ENCODE measurements at places on chromosomes 12 and 14.

GRCh38 chr12:32159925-32160324 lies 53.3 kb downstream of the BICD1 start:
- no peak for DNase-seq

DNA sequence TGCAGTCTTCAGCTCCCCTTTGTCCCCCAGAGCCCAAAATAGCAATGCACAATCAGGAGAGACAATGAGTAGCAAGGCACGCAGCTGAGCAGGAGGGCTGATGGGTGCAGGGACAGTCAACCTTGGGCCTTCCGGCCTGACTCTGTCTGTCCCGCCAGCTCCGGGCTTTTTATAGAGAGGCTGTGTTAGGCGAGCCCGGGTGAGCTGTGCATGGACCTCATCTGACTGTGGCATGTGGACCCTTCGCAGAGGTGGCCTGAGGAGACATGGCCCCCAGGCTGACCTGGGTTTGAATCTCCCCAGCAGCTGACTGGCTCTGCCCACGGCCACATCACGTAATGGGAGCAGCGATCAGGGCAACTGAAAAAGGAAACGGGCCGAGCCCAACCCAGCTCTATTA lies 177.9 kb downstream of the TSPAN9 start:
- DNase-seq, result no peak

- no peak for DNase-seq
Observed at GRCh38 chr14:100256339-100256895, 17.5 kb downstream of the YY1 start.

GRCh38 chr12:25983625-25984024 lies 25.1 kb downstream of the RASSF8 start:
- no peak for DNase-seq

DNA sequence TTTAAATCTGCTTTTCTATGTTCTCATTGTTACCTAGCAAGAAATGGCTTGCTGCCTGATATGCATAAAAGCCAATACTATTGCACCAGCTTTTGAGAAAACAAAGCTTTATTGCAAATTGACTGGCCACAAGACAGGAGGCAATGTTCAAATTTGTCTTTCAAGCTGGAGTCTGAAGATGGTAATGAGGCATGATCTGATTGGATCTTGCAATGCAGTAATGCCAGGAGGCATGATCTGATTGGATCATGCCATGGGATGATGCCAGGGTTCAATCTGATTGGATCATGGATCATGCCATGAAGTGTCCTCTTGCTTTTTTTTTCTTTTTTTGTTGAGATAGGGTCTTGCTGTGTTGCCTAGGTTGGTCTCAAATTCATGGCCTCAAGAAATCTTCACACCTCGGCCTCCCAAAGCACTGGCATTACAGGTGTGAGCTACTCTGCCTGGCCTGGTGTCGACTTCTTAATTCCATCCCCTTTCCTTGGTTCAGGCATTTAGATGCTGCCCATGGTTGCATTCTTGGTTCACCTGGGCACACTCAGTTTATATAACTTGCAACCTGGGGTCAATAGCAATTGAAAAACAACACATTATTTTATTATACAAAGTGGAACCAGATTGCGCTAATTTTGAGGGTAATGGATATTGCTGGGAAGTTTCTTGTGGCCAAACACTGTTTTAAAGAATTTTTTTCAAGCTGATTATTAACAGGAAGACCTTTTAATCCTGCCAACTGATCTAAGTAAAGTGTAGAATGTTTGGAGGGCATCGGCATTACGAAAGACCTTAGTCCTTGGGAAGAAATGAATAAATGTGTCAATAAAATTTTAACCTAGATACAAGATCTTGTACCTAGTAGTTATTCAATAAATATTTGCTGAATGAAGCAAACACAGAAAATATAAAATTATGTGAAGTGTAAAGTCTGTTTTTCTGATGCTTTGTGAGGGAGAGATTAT lies 38.8 kb downstream of the HSD17B6 start:
- no peak for DNase-seq

- no peak for DNase-seq
Observed at GRCh38 chr12:25184132-25184531, 10.8 kb downstream of the DNAI7 start.

GRCh38 chr12:8559676-8560075 lies 19.0 kb upstream of the CLEC4E start:
- DNase-seq, result no peak

DNA sequence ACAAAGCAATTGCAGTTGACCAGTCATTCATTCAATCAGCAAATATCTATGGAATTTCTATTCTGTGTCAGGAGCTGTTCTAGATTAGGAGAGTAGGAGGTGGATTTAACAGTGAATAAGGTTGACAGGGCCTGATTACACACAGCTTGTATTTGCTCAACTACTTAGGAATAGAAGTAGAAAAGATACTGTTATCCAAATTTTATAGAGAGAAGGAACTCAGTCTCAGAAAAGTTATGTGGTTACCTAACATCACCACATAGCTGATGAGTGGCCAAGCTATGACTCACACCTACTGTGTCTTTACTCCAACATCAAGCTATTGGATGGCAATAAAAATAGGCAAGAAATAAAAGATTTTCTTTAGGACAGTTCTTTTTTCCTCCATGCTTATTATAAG lies 374.8 kb downstream of the RMST start:
- no peak for DNase-seq

- no peak for DNase-seq
Observed at GRCh38 chr14:23578560-23579310, at the start of gene JPH4. TSS of gene JPH4 (minus strand) at chr14:23578790. CDS start at chr14:23577453, 1,337 bp downstream.

- DNase-seq, result no peak
Observed at GRCh38 chr12:108665608-108666202, 32.0 kb upstream of the SELPLG start.

DNA sequence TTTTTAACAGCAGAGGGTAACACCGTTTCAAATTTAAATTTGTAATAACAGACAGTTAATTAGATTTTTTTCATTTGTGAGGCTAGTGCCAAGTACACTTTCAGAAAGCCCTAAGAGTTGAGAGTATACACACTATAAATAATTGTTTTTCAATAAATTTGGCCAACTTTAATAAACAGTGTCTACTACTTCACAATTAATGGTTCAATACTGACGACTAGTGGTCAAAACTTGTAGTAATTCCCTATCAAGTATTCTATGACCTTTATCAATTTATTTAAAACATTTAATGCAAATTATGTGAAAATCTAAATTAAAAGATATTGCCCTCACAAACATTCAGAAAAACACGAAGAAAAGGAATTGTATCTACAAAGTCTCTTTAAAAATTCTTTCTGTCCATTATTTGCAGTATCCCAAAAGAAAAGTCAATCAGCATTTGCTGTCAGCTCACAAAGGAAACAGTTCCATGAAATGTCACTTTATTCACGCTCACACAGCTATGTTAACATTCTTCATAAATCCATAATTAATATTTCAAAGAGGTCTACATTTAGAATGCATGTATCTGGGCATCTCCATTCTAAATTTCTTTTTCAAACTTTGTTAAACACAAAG lies 91.2 kb downstream of the CEP128 start:
- DNase-seq, result no peak

GRCh38 chr12:81597928-81598604 lies 161.1 kb downstream of the PPFIA2 start:
- no peak for DNase-seq

DNA sequence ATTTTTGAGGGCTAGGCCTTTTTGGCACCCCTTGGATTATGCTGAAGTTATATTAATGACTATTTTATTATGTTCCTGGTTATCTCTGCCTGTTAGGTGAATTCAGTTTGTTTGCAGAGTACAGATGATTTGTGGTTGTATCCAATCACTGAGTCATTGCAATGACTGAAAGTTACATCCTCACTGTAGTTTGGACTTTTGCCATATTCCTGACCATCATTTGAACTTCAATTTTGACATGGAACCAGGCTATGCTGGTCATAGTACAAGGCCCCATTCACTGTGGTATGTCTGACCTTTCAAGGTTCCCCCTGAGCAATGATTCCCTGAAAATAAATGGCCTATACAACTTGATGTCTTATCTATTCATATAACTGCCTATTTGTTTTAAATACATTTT lies 621.0 kb downstream of the CCER1 start:
- no peak for DNase-seq

DNA sequence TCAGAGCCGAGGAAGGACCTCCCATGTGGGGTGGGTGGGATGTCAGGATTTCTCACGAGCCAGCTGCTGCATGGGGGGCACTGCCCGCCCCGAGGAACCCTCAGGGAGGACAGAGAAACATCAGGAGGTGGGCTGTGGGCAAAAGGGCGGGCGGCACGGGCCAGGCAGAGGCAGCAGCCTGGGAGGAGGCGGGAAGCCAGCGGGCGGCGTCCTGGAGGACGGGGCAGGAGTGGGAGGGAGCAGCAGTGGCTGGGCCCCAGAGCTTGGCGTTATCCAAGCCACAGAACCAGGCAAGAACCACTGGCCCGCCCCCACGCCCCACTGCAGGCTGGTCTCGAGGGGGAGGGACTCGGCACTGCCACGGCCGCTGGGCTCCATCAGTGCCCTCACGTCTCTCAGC lies 2.4 kb downstream of the C14orf180 start:
- no peak for DNase-seq

GRCh38 chr12:132237772-132238487 lies 91.5 kb downstream of the GALNT9 start:
- DNase-seq, result no peak

DNA sequence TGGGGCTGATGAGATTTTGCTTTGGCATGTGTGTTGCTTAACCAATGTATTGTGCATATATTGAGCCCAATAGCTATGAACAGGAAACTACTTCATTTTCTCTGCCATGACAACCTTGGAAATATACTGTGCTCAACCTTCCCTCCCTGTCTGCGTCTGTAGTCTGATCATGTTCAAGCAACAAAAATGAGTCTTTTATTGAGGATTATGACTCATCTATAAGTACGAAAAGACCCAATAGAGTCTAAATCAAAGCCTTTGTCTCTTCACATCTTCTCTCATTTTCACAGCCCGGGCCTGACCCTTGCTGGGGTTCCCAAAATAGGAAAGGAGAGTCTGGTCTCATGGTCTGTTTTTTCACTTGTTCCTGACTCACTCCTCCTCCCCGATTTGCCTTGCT lies 158.2 kb downstream of the CAND1 start:
- no peak for DNase-seq

- DNase-seq, result no peak
Observed at GRCh38 chr12:1657688-1658087, 28.7 kb downstream of the WNT5B start.

- DNase-seq, result no peak
Observed at GRCh38 chr12:75503866-75504265, 7.5 kb downstream of the KRR1 start.

- DNase-seq, result no peak
Observed at GRCh38 chr12:93526786-93527428, 45.6 kb upstream of the SOCS2 start.

GRCh38 chr12:51947246-51947996 lies 4.1 kb upstream of the ACVR1B start:
- DNase-seq, result no peak

DNA sequence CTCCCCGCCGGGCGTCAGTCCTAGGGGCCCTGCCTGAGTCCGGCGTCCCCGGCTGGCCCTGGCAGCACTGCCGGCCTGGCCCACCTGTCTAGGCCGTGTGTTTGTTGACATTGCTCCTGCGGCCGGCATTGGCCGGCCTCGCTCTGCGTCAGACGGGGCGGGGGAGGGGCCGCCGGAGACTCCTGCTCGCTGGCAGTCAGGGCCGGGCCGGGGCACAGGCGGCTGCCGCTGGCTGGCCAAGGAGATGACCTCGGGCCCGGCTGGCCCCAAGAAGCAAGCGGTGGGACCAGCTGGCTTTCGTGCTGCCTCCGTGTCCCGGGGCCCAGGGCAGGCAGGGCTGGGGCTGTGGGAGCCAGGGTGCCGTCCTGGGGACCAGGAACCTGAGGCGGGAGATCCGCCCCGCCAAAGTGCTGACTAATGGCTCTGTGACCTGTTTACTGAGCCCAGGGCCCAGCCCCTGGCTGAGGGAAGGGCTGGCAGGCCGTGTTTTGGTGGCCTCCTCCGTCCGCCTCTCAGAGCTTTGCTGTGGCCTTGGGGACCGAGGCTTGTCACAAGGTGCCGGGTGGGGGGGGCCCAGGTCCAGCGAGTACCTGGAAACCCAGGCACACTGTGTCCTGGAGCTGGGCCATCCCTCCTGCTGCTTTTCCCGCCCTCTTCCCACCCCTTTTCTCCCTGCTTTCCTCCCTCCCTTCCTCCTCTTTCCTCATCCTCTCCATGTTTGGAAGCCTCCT lies 1.8 kb downstream of the ULK1 start:
- peak; percentile 89 for DNase-seq

DNA sequence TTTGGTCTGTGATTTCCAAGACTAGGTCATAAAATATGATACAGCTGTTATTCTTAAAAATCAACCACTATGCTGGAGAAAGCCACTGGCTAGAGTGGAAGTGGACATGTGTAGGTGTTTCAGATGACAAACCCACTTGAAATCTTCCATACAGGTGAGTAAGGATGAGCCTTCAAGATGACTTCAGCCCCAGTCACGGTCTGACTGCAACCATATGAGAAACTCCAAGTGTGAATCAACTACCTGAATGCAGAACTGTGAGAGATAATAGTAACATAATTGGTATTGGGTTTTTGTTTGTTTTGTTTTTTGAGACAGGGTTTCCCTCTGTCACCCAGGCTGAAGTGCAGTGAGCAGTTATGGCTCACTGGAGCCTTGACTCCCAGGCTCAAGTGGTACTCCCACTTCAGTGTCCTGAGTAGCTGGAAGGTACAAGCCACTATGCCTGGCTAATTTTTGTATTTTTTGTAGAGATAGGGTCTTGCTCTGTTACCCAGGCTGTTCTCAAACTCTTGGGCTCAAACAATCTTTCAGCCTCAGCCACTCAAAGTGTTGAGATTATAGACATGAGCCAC lies 273.3 kb upstream of the LRIG3 start:
- no peak for DNase-seq

DNA sequence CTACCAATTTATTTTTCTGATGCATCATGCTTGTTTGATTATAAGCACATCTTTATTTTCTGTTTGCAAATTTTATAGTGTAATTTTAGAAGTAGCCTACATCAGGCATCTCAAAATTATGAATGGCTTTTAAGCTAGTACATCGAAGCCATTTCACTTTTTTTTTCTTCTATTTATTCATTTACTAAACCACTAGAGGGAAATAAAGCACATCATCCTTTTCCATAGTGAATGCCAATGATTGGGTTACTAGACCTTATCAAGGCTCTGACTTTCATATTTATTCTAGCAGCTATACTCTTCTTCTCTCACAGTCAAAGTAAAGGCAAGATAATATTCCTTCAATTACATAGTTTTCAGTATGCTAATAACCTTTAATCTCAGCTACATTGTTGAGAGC lies 736.4 kb upstream of the LRFN5 start:
- DNase-seq, result no peak

DNA sequence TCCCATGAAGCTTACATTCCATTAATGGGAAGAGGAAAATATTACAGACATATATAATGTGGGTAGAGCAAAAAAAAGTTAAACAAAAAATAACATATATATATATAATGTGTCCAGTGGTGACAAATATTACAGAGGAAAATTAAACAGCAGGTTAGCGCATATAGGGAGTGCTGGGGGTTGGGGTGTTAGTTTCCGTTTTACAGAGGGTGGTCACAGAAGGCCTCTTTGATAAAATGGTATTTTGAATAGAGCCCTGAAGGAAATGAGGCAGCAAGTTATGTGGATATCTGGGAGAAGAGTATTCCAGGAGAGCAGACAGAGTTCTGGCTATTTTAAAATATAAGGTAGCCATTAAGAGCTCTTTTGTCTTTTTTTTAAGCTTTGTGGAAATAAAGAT lies 73.2 kb downstream of the DCAF5 start:
- no peak for DNase-seq

All from activated effector memory CD4-positive, alpha-beta T cell treated with anti-CD3 and anti-CD28 coated beads, Interleukin-2, amount 50 U/mL, for 16 hours (primary cell).